GM12892 (cell line): ENCODE measurements at places on chromosomes 4 and X.

DNA sequence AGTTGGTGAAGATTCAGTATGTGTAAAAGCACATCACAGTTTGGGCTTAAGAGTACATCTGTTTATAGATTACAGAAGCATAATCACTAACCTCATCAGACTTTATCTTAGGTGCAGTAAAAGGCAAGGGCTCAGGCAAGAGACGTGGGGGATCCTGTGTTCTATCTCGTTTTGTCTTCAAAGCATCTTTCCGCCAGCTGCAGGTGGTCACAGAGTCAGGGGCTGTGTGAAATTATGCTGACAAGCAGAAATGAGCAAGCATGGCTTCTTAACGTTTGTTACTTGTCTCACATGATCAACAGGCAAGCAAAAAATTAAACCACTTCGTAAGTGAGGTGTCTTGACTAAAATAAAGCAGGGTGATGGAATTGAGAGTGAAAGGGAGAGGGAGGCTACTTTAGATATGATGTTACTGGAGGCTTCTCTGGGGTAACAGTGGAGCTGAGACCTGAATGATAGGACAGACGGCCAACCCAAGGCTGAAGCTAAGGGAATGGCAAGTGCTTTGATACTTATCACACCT is 1.4 kb upstream of the TEC start:
- no peak for DNase-seq

GRCh38 chrX:9396930-9397329 is 67.9 kb upstream of the TBL1X start:
- no peak for DNase-seq

GRCh38 chr4:134078230-134078914 is 123.2 kb downstream of the PABPC4L start:
- no peak for DNase-seq

DNA sequence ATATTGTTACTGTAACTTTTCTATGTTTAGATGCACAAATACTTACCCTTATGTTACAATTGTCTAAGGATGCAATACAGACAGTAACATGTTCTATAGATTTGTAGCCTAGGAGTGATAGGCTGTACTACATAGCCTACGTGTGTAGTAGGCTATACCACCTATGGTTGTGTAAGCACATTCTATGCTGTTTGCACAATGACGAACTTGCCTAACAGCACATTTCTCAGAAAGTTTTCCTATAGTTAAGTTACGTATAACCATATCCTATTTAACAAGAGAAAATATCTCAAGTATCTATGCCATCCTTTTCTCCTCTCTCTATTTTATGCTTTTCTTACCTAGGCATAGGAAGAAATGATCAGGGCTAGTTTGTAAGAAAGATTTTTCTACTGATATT is 710.8 kb upstream of the HTR2C start:
- DNase-seq: no peak

DNA sequence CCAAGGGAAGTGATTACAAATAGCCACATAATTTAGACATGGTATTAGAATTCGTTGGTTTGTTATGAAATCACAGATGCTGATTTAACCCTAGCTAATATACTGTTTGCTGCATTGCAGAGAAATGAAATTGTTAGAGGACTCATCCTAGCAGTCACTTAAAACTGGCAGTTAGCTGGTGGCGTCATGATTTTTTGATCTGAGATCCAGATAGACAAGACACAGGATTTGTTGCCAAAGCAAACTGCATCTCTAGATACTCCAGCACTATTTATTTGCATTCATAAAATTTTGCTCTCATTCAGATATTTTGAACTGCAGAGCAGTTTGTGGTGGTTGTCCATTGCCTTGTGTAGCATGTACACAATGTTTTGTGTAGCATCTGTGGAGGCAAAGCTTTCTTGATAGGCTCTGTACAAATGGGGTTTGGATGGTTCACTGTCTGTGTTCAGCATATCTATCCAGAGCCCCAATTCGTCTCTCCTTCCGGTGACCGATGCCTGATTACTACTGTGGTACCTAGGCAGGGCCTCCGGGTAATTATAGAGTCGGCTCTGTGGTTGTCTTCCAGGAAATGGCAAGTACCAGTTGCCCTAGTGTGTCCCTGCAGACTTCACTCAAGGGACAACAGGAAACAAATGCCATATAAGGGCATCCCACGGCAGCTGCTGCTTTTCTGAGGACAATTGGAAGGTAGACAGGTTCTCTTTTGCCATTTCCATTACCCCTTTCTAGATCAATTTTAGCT is 30.1 kb upstream of the SPARCL1 start:
- no peak for DNase-seq

DNA sequence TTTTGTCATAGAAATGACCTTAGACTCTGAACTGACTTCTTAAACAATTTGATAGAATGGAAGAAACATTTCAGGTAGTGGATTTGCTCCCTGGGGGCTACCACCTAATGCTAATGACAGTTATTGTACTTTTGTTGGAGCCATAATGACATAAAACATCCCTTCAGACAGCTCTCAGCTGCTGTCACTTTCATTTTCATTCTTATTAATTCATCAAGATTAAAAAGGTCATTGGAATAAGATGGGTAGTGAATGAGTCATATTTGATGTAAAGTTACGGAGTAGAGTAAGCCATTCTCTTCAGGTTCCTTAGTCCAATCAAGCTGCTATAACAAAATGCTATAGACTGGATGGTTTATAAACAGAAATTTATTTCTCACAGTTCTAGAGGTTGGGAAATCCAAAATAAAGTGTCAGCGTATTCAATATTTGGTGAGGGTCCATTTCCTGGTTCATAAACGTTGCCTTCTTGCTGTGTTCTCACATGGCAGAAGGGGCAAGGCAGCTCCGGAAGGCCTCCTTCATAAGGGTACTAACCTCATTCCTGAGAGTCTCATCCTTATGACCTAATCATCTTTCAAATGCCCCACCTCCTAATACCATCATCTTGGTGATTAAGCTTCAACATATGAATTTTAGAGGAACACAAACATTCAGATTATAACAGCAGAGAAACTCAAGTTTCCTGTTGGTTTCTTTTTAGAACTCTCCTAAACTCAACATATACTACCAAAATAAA is 268.5 kb downstream of the ARAP2 start:
- no peak for DNase-seq

DNA sequence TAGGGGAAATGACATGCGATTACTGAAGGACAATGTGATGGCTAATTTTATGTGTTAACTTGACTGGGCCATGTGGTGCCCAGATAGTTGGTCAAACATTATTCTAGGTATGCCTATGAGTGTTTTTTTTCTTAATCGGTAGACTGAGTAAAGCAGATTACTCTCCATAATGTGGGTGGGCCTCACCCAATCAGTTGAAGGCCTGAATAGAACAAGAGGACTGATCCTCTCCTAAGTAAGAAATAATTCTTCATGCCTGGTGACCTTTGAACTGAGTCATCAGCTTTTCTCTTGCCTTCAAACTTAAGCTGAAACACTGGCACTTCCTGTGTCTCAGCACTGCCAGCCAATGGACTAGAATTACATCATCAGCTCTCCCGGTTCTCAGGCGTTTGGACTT is 164.0 kb upstream of the FGF13 start:
- no peak for DNase-seq
